ENCODE measurements at places on chromosomes 4 and X.

- DNase-seq, result no peak
These were observed 5.9 kb upstream of the PLA2G12A start for GRCh38 chr4:109735566-109736365.

DNA sequence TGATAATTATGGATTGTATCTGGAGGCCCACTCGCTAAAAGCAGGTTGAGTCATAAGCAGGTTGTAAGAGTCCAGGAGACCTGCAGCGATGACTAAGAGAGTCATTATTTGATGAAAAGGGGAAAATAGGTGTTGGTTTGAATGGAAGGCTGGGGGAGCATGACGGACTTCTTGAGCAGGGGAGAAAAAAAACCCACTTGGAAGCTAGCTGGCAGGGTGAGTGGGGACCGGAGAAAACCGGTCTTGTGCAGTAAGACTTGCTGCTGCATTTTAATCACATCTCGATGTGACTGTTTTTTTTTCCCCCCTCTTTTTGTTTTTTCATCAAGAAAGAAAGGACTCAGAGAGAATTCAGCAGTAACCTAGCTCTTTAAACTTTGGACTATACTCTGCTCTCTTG is 90.0 kb downstream of the IGSF1 start:
- DNase-seq, result peak; percentile 22

DNA sequence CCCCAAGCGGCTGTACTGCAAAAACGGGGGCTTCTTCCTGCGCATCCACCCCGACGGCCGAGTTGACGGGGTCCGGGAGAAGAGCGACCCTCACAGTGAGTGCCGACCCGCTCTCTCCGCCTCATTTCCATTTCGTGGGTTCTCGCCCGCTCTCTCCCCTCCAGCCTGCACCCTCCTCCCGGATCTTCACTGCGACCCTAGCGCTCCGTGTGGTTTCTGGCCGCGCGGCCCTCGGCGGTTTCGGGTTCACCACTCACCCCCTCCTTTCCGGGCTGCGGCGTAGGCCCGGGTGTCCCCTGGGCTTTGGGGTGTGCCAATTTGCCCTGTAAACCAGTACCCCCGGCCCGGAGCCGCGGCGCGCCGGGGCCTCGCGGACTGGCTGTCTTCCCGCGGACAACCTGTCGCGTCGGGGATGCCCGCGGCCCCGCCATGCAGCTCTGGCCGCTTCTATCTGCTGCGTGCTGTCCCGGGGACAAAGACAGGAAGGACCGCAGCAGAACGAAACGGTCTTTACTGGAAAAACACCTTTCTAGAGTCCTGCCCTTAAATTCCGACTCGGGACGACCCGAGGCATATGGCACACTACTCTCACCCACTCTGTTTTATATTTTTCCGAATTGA is 737 bp downstream of the FGF2 start:
- peak; percentile 91 for DNase-seq

GRCh38 chr4:142549248-142549647 is 296.9 kb downstream of the INPP4B start:
- no peak for DNase-seq

GRCh38 chr4:173526027-173526482 is 4.0 kb downstream of the HAND2 start:
- DNase-seq, result peak; percentile 76

DNA sequence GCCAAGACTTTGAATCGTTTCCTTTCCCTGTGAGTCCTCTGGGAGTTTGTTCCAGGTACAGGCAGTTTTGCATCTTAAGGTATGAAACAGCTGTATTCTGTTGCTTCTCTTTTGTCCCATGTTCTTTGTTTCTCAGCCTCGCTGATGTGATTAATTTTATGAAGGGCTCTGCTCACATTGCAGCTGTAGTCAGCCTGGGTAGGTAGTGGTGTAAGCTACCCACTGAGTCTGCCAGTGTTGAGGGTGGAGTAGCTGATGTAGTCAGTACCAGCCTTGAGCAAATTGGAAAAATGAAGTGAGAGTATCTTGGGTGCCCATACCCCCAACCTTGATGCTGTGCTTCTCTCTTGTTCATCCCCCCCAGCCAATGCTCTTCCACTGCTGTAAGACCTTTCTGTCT is 139.6 kb upstream of the SMIM31 start:
- DNase-seq, result no peak

GRCh38 chr4:177441061-177441802 is 1.0 kb downstream of the AGA start:
- DNase-seq, result peak; percentile 62

DNA sequence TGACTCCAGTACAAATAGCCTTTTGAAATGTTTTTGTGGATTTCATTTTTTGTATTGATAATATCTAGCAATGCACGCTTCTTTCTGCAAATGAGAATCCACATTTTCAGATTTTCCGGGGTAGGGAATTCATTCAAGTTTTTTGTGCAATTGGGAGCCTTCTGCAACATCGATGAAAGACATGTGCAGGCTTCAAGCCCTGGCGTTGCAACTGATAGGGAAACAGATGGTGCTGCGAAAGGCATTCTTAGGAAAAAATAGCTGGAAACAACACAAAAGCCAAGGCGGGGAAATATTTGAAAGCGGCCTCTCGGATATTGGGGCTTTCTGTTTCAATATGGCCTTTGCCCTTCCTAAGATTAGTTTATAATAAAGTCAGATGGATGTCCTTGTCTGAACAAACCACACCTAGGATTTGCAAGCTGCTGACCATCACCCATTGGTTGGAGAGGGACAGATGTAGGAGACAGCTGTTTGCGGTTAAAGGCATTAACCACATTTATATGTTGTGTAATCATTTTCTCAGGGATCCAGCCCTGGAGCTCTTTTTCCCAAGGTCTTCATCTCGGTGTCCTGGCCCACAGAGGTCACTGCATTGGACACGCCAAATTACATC is 136.5 kb downstream of the PRKX start:
- DNase-seq, result no peak

- no peak for DNase-seq
These were observed 17.0 kb downstream of the RBMX2 start for GRCh38 chrX:130418740-130419139.

DNA sequence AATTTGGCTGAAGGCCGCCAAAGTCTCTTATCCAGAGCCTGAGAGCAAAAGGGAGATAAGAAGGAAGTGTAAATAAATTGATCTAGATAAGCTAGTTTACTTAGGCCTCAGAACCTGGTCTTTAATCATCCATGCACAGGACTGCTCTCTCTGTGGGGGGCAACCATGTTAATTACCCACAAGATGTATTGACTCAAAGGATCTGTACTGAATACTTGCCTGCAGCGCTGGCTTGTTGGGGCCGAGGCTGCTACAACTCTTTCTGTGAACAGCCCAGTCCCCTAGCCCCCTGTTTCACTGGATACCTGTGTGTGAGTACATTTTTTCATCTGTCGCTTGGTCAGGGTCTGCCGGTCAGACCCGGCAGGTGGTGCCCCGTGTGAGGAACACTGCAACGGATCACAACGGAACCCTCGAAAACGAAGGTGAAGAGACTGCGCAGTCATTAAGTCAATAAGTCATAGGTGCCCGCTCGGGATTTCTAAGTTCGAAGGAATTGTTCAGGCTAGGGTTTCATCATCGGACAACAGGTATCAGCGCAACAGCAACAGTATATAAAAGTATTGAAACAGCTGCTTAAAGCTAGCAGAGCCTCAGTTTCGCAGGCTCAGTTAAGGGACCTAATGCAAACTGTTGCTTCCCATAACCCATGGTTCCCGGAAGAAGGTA is 8.3 kb downstream of the MAGEA11 start:
- DNase-seq, result no peak

DNA sequence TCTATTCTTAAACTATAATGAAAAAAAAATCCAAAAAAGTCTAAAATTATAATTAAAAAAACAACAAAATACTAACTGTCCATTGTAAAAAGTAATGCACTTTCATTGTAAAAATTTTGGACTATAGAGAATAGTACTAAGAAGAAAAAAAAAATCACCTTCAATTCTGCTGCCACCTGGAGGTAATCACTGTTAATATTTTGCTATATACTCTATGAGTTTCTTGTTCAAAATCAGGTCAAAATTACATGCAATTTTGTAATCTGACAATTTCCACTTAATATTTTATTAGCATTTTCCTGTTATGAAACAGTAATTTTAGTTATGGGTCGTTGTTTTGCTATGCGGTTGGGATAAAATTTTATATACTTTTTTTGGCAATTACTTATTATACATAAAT is 62.0 kb downstream of the HTT start:
- DNase-seq, result no peak

DNA sequence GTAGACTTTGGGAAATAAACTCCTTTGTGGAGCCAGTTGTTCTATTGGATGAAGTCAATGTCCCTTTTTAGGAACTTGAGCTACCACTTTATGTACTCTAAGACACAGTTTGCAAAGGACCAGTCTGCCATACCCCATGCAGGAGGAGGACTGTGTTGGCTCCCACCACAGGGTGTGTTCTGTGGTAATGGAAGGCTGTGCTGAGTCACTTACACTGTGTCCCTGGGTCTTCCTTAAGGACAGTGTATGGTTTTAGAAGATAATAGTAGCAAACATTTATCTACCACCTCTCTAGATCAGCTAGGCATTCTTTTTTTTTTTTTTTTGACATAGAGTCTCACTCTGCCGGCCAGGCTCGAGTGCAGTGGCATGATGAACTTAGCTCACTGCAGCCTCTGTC is 184.0 kb upstream of the PGRMC2 start:
- DNase-seq, result peak; percentile 18

DNA sequence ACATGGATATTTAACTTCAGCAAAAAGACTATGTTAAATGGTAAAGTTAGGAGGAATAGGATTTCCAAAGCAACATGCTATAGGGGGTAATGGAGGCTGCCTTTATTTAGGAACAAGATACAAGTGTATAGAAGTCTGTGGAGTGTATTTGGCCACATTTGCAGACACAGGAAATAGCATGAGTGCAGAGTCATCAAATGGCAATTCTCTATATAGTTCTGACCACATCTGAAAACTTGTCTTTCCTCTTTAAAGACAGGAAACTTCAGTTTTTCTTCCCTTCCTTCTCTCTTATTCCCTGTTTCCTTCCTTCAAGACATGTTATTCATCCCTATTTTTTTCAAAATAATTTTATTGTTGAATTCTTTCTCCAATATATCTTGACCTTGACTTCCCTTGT is 119.3 kb upstream of the PITX2 start:
- DNase-seq, result no peak

DNA sequence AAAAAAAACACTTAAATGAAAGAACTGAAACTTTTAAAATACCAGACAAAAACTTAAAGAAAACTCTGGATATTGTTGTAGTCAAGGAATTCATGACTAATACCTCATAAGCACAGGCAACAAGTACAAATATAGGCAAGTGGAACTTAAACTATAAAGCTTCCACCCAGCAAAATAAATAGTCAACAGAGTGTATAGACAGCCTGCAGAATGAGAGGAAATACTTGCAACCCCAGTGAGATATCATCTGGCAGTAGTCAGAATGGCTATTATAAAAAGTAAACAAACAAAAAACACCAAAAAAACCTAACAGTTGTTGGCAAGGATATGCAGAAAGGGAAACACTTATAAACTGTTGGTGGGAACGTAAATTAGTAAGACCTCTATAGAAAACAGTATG is 9.6 kb upstream of the RPS6KA6 start:
- DNase-seq, result no peak

GRCh38 chr4:138911909-138912703 is 103.5 kb upstream of the NOCT start:
- DNase-seq, result no peak

DNA sequence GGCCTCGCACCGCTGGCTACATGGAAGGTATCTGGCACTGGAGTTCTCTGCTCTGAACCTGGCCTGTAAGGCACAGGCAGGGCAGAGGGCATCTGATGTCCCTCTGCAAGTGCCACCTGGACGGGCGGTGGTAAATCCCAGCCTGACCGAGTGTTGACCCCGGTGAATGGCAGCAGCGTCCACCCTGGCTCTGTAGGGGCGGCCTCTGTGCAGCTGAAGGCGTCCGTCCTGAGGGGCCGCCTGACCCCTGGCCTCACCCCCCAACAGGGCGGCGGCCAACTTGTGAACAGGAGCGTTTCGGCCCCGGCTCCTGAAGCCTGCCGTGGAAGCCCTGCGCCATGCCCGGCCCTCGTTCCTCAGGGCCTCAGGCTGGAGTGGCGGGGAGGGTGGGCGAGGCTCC is 51.4 kb downstream of the CPZ start:
- DNase-seq, result peak; percentile 67

DNA sequence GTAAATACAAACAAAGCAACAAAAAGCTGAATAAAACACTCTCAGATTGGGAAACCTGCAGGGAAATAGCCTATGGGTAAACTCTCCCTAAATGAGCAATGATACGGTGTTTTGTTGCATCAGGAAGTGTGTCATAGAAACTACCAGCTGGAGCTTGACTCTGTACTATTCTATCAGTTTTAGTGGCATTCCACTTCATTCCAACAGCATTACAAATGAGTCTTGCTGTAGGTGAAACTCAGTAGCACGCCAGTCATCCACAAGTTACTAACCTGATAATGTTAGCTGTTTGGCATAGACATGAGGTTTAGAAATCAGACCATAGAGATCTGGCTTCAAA is 24.9 kb downstream of the FGFBP1 start:
- DNase-seq, result peak; percentile 90

- DNase-seq, result no peak
These were observed 136.7 kb downstream of the MAGEC2 start for GRCh38 chrX:142068365-142068764.

DNA sequence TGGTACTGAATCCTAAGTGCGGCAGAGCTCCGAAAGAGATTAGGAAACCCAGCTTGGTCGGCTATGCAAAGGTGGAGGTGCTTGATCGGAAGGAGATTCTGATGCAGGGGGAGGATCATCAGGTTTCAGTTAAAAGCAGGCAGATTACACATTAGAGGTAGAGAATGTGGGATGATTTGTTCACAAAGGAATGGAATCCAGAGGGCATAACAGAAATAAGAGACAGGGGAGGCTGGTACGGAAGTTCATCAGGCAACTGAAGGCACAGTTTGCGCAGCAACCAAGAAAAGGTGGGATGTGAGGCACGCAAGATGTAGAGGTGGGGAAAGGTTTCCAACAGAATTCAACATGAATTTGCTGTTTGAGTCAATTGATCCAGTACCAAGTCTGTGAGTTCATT is 424 bp upstream of the ZNF330 start:
- DNase-seq, result no peak

DNA sequence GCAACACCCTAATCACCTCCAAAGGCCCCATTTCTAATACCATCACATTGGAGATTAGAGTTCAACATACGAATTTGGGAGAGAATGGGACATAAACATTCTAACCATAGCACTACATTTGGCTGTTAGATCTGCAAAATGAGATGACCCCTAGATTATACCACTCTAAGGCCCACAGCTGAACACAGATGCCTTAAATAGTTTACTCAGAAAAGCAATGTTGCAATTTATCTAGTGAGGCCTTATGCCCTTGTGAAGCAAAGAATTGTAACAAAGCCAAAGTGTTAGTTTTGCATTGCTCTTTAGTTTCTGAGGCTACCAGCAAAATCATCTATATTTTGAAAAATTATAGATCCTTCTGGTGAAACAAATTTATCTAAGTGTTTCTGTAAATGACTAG is 31.6 kb upstream of the ARHGEF6 start:
- DNase-seq, result no peak
